Skin of body (tissue), 3 donors: ENCODE measurements at places on chromosomes 16 and 17. TPM values are rescaled to one million over a fixed set of nuclear protein-coding genes. Genes with fewer than 3 reads are reported as not detected.

Gene ZNF385C
- total RNA-seq = 1.3 TPM

Gene IL21R
- total RNA-seq = 0.39 TPM

Gene CDH13
- 28.9 TPM for total RNA-seq

Gene EPX
- total RNA-seq = 1.9 TPM

Gene DECR2
- total RNA-seq = 7.2 TPM

Gene GLIS2
- 4.4 TPM for total RNA-seq

Gene IGFALS
- total RNA-seq = not detected

Gene EXOC3L1
- 1.7 TPM for total RNA-seq

Gene LITAF
- total RNA-seq = 41.3 TPM

GRCh38 chr17:19753051-19753509 lies 5.0 kb upstream of the ALDH3A1 start:
- DNase-seq = no peak

DNA sequence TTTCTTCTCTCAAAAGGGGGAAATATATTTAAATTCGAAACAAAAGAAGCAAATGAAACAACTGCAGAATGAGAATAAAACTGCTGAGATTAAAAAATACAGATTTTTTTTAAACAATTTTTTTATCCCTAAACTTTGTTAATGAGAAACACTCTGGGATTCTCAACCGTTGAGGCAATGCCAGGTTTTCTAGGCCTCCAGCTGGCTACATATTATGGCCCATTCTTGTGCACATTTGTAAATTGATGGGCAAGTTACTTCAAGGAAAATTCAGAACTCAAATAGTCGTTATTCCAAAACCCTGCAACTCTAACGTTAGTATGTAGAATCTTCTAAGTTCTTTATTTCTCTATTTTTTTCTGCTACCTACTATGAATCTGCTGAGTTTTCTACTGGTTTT lies 239.3 kb upstream of the WSCD1 start:
- no peak for DNase-seq

DNA sequence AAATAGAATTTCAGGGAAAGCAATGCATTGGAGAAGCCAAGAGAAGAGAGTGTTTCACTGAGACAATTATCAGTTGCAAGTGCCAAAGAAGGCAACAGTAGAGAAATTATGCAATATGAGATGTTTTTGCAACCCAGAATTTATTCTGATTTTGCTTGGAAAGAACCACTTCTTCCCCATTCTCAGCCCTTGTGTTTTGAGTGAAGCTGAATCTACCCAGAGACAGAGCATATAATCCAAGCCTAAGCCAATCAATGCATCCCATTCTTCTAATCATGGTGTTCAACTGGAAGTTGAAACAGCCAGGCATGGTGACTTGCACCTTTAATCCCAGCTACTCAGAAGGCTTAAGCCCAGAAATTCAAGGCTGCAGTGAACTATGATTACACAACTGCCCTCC lies 6.9 kb upstream of the SCNN1G start:
- no peak for DNase-seq

GRCh38 chr16:71226229-71227141 lies 4.0 kb downstream of the HYDIN start:
- DNase-seq = no peak

DNA sequence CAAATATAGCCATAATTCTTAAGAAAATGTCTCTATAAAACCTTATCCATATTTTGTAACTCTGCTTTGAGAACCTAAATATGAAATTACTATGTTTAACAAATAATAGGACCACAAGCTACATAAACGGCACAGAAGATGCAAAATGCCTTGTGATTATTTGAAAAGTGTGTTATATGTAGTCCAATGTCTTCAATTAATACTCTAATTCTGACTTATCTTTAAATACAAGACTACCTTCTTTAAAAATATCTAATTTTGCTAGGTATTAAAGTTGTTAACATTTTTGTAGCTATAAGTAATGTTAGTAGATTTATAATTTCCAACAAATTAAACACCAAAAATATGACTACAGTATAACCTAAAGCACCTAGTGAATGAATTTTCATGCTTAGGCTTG lies 17.0 kb downstream of the PSMD12 start:
- DNase-seq = no peak

DNA sequence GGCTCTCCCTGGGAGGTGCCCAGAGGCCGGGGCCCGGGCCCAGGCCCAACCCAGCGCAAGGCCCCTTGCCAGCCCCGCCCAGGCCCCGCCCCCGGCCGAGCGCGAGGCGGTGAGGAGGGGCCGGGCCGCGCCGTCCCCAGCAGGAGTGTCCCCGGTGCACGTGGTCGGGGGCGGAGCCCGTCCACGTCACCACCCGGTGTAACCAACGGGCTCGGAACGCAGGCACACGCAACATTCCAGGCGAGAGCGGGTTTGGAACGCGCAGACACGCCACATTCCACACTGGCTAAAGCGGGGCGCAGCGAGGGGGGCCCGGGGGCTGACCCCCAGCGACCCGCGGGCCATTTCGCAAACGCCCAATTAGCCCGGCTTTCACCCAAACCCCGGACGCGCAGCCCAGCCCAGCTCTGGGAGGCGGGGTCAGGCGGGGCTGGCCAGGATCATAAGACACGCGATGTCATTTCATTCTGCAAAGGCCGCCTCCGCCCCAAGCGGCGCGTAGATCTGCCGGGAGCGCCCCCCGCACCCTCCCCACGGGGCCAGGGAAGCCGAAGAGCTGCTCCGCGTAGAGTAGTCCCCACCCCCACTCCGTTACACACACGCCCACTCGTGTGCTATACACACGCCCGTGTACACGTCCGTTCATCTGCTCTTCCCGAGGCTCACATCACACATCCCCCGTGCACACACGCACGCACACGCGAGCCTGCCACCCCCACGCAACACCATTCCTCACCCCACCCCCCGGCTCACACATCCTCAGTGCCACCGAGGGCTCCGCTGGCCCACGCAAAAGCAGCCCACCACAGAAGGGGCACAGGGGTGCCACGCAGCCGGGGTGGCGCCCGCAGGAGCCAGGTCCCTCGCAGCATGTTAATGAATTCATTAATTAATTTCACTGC lies 1.0 kb downstream of the MNT start:
- DNase-seq = peak; percentile 95

DNA sequence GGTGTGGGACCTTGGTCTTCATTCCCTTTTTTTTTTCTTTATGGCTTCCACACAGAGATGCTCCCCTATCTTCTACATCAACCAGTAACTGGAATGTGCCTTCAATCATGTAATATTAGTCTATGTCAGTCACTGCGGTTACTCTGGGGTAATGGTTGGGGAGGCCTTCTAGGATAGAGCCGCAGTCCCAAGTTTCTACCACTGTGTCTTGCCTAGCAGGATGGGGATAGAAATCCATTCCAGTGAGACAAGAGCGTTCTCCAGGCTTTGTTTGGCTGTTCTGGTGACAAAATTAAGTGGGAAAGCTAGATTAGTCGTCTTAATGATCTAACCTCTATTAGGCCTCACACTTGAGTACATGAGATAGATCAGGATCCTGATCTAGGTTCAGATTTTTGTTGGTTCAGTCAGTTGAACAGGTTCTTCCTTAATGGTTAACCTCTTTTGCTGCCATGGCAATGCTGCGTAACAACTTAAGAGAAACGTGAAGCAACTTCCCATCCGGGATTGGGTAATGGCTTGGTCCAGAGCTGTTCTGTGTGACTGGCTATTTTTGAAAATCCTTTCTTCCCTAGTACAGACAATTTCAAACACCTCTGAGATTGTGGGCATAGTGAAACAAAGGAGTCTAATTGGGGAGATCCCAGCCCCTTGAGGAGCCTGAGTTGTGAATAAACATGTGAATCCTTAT lies 8.7 kb downstream of the MSL1 start:
- DNase-seq = no peak

DNA sequence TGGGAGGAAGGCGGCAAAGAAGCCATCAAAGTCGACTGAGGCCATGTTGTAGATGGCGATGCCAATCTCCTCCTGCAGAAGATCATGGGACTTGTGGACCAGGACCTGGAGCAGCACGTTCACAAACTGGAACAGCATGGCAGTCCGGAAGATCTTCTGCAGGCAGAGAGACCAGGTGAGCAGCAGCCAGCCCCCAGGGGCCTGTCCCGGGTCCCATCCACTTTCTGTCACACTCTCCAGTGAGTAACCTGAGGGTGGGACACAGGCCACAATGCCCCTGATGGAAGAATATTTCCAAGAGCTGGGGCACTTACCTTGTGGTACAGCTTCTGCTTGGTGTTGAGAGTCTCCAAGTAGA lies 38.0 kb upstream of the GSG1L start:
- no peak for DNase-seq

DNA sequence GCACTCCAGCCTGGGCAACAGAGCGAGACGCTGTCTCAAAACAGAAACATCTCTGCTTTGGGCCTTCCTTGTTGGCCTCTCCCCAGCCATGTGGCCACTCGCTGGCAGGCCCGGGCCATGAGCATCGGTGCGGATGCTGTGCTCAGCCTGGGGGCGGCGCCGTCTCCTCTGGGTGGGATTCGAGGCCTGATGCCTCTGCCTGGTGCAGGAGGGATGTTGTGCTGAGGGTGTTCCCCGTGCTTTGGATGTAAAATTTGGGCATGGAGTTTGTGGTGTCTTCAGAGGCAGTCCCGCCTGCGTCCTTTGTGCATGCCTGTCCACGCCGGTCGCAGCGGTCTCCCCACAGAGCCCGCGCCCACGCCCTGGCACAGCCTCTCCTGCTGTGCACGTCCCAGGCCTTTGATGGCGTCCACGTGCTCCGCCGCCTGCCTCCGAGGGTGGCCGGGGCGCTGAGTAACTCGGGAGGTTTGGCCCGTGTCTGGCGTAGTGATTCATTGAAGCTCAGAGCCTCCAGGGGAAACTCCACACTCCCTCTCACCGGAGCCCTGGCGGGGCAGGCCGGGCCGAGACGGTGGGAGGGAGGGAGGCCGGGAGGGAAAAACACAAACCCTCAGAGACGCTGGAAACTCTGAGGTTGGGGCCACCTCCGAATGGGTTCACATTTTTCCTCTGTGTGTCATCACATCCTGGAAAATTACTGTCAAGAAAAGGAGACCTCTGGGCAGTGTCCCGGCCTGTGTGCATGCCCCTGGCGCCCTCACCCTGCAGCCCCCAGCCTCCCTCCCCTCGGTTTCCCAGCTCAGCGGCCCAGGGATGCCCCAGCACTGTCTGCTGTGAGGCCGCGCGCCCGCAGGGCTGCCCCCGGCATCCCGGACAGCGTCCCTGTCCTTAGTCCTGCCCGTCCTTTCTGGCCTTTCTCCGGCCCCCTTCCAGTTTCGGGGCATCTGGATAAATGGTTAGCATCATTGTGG lies 19.0 kb downstream of the CENPX start:
- no peak for DNase-seq

DNA sequence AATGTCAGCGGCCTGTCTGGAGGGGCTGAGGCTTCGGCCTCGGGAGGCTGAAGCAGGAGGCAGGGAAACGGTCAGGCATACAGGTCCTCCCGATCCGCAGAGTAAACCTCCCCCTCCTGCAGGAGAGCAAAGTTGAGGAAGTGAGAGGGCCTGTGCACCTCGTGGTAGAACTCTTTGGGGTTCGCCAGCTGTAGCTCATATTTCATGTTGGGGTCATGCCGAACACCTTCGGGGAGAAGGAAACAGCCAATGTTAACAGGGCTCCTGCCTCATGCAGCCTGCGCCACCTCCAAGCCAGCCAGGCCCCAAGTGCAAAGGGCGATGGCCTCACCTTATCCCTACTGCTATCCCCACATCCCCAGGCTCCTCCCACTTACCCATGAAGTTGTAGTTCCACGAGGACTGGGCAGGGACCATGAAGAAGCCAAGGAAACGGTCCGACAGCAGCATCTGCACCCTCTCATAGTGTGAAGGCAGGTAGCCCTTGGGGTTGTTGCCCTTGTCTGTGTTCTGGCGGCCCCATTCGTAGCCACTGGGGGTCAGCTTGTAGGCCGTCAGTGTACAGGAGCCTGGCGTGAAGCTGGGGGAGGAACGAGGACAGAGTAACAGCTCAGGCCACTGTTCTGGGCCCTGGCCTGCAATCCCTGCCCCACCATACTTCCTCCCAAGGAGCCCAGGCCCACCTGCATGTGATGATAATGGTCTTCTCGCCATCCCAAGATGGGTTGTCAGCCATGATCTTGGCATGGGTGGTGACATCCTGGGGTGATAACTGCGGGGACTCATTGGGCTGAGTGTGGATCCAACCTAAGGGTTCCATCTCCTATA lies 1.3 kb upstream of the RILP start:
- no peak for DNase-seq

GRCh38 chr16:89550421-89551007 lies 10.0 kb upstream of the RPL13 start:
- no peak for DNase-seq

GRCh38 chr17:57589151-57590034 lies 155.7 kb downstream of the CCDC182 start:
- no peak for DNase-seq

DNA sequence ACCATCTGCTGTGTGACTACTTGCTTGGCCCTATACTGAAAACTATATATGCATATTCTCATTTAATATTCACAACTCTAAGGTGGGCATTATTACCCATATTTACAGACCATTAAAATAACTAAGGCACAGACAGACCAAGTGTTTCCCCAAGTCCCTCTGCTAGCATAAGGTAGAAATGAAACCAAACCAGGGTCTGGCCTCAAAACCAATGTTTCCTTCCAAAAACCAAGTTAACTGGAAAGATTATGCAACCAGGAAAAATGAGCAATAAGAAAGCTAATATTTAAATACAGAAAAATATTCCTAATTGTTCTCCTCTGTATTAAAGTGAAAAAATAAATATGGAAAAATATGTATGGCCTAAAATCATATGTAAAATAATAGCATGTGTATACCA lies 50.1 kb downstream of the XPO6 start:
- no peak for DNase-seq
